ENCODE measurements at places on chromosomes 7 and 10.

DNA sequence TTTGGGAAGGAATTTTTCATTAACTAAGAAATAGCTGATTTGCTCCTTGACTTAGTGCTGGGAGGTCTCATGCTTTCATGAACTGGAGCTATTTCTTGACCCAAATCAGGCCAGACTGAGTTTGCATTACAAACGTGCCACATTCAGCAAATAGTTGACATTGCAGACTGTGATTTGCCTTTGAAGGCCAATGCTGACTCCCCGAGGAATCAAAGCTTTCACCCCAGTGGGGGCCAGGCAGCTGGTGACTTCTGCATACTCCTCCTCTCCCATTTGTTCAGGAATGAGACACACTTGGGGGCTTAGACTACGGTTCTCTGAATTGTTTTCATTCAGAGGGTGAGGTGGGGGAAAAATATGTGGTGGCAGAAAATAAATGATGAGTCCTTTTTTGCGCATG lies 111.0 kb upstream of the JAZF1 start:
- no peak for DNase-seq

DNA sequence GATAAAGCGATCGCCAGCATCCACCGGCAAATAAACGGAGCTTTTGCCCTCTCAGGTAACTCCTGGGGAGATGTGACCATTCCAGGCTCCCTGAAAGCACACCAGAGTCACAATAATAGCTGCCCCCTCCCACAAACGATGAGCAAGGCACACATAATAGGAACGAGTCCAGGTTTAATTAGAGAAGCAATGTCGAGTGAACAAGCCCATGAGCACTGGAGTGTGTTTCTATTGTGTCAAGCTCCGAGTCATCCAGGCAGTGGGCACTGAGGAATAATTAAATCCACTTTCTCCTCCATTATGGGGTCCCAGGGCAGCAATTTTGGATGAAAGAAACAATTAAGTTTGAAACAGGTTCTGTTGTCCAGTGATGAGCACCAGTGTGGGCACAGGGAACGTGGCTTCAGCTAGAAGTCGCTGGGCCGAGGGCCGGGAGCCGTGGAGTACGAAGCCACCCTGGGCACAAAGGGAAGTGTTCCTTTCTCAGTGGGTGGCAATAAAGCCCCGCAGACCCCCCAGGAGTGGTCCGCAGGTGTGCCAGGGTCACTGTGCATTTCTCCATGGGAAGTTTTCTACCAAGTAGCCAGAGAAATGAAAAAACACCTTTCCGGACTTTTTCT lies 12.0 kb downstream of the PNLIPRP2 start:
- DNase-seq: no peak

DNA sequence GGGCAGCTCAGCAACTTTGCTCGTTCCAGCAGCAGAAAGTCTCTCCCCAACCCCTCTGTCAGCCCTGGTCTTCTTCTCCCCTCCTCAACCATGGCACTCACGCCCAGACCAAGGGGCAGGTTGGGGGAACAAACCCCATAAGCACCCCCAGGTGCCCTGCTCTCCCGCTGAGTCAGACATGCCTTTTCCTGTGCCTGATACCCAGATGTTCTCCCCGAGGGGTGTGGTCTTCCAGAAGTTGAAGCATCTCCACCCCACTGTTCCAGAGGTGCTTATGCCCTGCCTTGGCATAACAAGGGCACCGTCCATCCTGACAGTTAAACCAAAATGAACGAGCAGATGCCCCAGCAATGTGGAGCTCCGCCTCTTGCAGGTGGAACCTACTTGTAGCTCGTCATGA lies 67.1 kb downstream of the C10orf143 start:
- DNase-seq: no peak

- DNase-seq: no peak
Measured at GRCh38 chr10:113180401-113181154, 230.5 kb downstream of the TCF7L2 start.

DNA sequence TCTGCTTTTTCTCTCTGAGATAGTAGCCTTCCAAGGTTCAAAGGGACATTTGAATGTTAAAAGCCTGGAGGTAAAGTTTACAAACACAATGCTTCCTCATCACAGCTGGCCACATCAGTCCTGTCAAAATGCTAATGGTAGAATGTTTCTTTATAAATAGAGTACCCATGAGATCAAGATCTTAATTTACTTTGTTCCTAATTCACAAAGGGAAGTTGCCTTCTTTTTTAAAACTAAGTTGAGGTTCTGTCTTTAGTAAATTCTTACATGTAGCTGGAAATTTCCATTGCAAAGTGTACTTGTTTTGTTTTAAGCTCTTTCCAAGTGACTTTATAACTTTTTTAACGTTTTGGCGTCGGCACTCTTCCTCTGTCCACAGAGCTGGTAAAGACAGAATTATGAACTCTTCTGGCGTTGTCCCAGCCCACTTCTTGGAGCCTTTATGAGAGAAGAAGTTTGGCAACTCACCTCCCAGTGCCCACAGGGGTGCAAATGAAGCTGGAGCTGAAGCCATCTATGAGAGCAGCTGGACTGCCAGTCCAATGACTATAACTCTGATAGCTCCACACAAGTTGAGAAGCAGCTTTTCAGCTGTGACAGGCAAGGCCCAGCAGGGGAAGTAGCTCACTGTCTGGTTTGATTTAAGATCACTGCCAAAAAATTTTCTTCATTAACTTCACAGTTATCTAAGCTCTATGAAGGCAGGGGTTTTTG lies 23.3 kb downstream of the FZD1 start:
- DNase-seq: peak; percentile 25

GRCh38 chr7:486216-486743 lies 33.4 kb downstream of the PDGFA start:
- no peak for DNase-seq

DNA sequence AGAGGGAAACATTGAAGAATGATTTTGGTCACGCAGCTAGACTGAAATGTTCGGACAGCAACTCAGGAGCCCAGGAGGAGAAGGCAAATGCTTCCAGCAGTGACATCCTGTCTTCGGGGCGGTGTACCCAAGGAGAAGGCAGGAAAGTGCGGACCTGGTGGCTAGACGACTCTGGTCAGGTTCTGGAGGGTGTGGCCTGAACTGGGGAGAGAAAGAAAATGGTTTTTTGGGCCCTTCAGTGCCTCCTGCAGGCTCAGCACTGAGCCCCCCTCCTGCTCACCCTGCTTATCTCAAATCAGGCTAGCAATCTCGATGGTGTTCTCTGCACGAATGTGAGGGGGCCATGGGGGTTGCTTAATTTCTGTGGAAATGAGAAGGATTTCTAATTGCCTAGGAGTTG lies 26.7 kb upstream of the TARP start:
- DNase-seq: no peak

GRCh38 chr10:79238606-79239005 lies 108.7 kb upstream of the PPIF start:
- no peak for DNase-seq

GRCh38 chr7:4123346-4123745 lies 558.7 kb upstream of the FOXK1 start:
- DNase-seq: no peak

- DNase-seq: no peak
Measured at GRCh38 chr7:12469568-12469967, 65.9 kb upstream of the VWDE start.

GRCh38 chr10:122749886-122750285 lies 50.2 kb upstream of the C10orf120 start:
- DNase-seq: no peak

- no peak for DNase-seq
Measured at GRCh38 chr7:149856583-149856982, 17.2 kb upstream of the ATP6V0E2 start.

DNA sequence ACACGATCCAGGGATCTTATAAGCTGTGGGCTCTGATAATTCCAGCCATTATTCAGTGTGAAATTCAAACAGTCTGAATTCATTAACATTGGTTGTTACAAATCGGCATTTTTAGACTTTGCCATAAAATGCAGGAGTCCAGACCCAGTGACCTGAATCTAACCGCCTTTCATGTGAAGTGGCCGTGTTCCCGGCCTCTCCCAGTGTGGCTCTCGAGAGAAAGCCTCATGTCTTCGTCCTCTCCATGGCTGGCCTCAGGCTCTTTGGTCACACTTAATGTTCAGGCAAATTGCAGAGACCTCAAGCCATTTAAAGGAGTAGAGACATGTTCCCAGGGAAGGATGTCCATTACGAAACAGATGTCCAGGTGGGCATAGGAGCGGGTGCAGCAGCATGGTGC lies 59.3 kb downstream of the CTBP2 start:
- no peak for DNase-seq

DNA sequence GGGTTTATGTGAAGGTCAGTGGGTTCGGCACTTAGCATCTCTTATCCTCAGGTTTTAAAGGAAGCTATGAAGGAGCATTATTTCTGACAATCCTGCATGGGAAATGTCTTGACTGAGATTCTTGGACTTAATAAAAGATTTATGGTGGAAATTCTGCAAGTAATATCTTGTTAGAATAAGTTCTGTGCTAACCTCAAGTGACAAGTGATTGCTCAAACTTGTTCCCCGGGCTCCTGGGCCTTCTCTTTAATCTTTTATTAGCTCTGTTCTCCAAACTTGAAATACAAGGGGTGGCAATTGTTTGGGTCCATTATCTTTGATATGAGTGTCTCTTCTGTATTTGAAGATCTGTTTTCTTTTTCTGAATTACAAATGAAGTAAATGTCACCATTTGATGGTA lies 140.6 kb upstream of the CTBP2 start:
- DNase-seq: no peak

GRCh38 chr7:44114586-44115310 lies 8.6 kb downstream of the POLD2 start:
- DNase-seq: no peak

- no peak for DNase-seq
Measured at GRCh38 chr7:78254726-78255055, 456.1 kb downstream of the PHTF2 start.

GRCh38 chr7:112257073-112257472 lies 50.6 kb downstream of the ZNF277 start:
- no peak for DNase-seq

GRCh38 chr7:73933091-73933490 lies 72.1 kb downstream of the TMEM270 start:
- no peak for DNase-seq

- no peak for DNase-seq
Measured at GRCh38 chr10:111732166-111732785, 451.3 kb downstream of the GPAM start.

GRCh38 chr10:78455236-78455635 lies 421.6 kb downstream of the RPS24 start:
- DNase-seq: no peak

- no peak for DNase-seq
Measured at GRCh38 chr7:22252016-22252415, 104.9 kb downstream of the RAPGEF5 start.

DNA sequence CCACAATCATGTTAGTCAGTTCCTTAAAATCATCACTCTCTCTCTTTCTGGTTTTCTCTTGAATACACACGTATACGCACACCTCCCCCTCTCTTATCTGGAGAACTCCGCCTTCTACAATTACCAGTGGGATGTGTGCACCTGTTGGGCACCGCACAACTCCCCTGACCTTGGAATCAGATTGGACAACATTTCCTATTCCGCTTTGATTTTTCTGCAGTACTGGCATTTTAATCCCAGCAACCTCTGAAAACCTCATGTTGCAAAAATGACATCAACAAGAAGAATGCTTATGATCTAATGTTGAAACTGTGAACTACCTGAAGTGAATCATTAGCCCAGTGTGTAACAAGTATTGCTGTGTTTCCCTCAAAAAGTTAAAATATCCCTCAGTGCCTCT lies 109.6 kb downstream of the KIAA1217 start:
- DNase-seq: no peak

- no peak for DNase-seq
Measured at GRCh38 chr10:22345301-22346095, at the start of gene SPAG6. Gene SPAG6, plus strand, starts transcription at chr10:22345496. Its CDS starts 116 bp downstream, at chr10:22345612.

DNA sequence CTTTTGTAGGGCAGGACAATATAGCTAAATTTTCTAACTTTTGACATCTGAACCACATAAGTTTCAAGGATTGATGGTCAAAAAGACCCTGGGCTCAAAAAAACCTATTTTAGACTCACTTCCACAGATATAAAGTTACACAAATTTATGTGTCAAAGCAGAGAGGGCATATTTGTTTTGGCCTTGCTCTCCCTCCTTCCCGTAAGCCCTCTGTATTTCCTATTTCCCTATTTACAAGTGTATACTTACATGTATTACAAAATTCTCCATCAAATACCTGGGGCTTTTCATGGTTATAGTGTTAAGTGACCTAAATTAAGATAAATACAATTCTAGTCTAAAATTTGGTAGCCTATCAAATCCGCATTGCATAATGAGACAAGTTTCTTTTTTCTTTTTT lies 2.6 kb downstream of the KDM7A start:
- no peak for DNase-seq

DNA sequence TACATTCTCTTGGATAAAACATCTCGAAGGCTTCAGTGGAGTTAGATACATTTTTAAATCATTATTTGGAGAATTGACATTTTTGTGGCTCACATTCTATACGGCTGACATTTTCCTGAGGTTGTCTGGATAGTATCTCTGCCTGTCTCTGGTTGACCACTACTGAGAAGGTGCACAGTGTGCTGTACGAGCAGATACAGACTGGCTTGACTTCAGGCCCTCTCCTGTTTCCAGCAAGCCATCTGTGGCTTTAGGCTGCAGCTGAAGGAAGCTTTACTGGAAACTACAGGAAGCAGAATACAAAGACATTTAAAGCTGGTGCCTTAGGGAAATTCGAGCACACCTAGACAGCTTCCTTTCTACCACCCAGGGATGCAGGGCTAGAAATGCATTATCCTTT lies 39.3 kb upstream of the RSU1 start:
- DNase-seq: no peak
